ENCODE measurements at places on chromosomes 3 and 15.

DNA sequence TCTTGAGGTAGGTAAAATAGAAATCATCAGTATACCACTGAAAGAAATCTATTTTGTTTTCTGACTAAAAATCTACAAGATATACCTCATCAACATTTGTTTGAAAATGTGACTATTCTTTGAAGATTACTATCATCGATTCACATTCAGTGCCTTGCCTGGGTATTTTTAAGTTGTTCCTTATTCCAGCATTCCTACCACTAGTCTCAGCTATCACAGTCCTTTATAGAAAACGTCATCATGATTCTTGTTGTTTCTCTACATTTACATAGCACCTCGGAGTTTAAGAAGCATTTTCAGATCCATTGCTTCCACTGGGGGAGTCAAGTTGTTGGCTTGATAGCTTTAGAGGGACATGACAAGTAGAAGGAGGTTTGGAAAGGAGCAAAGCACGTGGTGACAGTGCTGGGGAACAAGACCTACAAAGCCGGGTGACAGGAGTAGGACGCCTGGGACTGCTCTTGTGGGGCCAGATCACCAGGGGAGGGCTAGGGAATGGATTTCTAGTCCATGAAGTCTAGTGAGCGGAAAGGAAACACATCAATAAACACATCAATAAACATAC lies 61.5 kb downstream of the HES1 start:
- no peak for DNase-seq

DNA sequence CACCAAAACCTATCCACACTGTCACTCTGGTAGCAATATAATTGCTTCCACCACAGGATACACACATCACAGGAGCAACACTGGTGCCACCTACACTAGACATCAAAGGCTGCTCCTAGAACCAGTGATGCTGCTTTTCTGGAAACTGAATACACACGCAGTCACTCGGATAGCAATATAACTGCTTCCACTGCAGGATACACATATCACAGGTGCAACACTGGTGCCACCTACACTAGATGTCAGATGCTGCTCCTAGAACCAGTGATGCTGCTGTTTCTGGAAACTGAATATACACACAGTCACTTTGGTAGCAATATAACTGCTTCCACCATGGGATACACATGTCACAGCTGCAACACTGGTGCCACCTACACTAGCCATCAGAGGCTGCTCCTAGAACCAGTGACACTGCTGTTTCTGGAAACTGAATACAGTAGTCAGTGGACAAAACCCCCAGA lies 6.9 kb upstream of the TNFSF10 start:
- DNase-seq, result no peak

- no peak for DNase-seq
Observed at GRCh38 chr3:189908646-189909045, 212.1 kb downstream of the P3H2 start.

DNA sequence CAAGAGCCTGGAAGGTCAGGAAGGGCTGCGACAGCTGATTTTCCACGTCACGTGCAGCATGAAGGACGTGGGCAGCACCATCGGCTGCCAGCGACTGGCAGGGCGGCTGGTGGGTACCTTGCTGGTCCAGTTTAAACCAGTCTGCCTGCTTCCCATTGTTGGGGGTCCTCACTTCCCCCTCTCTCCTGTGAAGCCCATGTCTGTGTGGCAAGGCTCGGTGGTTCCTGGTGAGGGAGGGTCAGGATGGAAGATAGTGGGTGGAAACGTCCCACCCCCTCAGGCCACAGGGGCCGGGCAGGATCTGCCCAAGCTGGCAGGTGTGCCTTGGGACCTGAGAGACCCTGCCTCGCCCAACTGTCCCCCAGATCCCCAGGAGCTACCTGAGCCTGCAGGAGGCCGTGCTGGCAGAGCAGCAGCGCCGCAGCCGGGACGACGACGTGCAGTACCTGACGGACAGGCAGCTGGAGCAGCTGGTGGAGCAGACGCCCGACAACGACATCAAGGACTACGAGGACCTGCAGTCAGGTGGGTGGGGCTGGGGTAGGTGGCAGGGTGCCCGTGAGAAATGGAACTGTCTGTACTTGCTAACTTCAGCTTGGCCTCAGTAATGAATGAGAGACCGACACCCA lies 108.2 kb downstream of the LRRK1 start:
- peak; percentile 9 for DNase-seq

GRCh38 chr3:63976161-63976871 lies 47.0 kb downstream of the PSMD6 start:
- no peak for DNase-seq

DNA sequence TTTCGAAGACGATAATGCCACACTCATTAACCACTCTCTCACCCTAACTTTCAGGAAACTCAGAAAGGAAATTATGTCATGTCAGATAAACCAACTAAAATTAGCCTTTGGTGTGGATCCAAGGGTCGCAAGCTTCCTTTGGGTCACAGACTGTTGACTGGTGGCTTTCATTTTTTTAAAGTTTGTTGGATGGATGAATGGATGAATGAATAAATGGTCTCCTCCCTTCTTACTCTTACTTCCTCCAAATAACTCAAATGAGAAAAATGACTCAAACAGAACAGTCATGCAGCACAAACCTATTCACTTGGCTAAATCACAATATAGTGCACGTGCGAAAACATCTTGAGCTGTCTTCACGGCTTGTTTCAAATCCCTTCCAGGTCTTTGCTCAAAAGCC lies 82.9 kb upstream of the HACD2 start:
- no peak for DNase-seq

GRCh38 chr15:37098468-37099318 lies 1.7 kb downstream of the MEIS2 start:
- no peak for DNase-seq

DNA sequence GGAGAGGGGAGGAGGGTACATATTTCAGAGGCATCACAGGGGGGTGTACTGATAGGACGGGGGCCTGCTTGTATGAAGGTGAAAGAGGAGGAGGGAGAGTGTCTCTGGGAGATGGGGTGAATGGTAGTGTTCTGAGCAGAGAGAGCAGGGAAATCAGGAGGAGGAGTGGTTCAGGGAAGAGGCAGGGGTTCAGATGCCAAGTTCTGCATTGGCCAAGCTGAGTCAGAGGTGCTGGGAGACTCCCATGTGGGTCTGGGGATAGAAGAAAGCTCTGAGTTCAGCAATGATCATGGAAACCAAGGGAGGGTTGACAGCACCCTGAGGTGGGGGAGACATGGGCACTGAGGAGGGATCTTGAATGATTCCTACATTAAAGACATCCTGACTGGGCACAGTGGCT lies 3.0 kb downstream of the CYP8B1 start:
- DNase-seq, result no peak

DNA sequence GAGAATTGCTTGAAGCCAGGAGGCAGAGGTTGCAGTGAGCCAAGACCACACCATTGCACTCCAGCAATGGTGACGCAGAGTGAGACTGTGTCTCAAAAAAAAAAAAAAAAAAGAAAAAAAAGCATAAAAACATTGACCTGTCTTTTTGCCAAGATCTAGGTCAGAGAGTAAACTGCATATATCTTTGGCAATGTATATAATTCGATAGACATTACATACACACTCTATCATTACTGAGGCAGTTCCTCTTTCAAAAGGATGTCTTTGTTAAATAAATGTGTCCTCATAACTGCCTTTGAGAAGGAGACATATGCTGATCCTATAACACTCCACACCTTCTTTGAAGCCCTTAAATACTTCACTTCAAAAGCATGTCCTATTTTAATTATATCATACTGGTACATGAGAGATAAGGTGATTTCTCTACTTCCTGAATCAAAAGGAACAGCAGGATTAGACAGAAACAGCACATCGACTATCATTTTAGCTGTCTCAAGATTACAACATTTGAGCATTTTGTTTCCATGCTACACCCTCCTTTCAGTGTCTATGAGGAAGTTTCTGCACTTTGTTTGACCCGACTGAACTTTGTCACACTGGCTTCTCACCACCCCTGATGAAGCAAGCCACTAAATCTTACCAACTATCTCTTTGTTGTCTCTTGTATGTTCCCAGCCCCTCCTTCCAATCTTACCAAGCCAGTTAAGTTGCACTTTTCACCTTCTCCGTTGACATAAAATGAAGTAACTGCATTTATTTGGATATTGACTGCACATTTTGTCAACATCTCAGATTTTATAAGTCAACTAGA lies 335.8 kb downstream of the MECOM start:
- no peak for DNase-seq

- DNase-seq, result no peak
Observed at GRCh38 chr3:116155841-116156240, 289.4 kb downstream of the LSAMP start.

DNA sequence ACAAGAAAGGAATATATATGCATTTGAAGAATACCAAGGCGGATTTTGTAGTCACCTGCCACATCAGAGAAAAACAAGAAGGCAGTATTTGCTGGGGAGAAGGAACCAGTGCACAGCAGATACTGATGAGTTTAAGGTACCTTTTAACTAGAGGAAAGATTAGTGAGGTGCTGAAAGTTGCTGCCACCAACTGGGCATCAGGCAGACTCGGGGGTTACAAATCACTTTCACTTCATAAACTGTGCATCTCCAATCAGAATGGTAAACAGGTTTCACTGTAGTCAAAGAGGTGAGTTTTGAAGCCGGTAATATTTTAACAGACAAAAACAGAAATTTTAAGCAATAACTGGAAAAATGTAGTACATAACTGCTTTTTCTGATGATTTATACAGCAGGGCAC lies 4.1 kb downstream of the FBN1 start:
- no peak for DNase-seq

GRCh38 chr3:37329465-37329864 lies 155.1 kb upstream of the LRRFIP2 start:
- no peak for DNase-seq

DNA sequence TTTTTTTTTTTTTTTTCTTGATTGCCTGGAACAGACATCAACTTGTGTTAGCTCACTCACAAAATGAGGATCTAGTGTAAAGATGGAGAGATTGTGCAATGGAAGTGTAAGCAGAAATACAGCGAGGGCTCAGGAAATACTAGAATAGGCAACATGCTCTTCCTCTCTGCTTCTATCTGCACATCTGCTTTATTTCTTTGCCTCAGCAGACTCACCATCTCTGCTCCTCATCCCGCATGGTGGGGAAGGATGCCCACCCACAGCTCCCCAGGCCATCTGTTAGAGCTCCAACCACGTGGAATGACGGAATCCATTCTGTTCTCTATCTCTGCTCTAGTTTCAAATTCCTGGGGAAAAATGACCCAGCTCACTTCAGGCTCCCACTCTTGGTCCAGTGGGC lies 128.0 kb upstream of the ADAMTS9 start:
- DNase-seq, result no peak

DNA sequence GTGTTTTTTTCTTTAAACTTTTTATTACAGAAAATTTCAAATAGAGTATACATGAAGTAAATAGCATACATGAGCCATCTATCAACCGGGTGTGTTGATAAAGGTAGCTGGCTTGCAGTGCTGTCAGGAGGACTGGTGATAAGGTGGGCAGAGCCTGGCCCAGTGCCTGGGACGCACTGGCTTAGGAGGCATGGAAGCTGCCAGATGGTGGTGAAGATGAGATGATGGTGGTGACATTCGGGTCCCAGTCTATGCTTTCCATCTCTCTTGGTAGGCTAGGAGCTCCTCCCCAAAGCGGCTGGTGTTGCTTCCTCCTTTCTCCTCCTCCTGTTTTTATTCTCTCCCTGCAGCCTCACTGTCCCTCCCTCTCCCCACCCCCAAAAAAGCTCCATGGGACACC lies 101.7 kb downstream of the ADCY5 start:
- DNase-seq, result no peak

- no peak for DNase-seq
Observed at GRCh38 chr3:55556619-55557537, 69.8 kb upstream of the WNT5A start.

DNA sequence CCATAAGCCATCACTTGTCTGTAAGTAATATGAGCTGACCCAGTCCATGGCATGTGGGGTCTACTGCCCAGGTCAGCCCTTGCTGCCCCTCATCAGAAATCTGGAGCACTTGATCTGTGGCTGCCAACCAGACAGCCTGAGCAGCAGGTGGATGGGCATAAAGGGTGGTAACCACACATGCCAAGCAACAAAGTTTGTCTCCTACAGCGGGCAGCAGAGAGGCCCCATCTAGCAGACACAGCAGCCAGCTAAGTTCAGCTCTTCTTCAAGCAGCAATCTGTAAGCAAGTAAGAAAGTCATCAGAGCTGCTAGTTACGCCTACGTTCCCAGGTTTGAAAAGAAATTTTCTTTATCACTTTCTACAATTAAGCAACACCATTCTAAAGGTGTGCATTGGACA lies 27.9 kb downstream of the CHCHD4 start:
- DNase-seq, result no peak

DNA sequence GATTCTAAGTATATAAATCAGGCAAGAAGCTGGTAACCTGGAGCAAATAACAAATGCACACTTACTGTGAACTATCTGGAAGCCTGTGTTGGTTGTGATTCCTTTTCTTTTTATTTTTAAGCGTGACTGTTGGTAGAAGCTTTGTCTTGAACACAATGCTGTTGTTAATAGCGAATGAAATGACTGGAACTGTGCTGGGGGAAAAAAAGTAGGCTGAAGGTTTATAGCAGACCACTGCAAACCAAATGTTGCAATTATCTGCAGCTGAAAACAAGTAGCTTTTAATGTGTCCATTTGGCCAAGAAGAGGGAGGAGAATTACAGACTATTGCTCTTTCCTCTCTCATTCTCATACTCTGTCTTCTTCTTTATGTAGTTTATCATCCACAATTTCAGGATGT lies 184.5 kb upstream of the DNAJC19 start:
- no peak for DNase-seq

DNA sequence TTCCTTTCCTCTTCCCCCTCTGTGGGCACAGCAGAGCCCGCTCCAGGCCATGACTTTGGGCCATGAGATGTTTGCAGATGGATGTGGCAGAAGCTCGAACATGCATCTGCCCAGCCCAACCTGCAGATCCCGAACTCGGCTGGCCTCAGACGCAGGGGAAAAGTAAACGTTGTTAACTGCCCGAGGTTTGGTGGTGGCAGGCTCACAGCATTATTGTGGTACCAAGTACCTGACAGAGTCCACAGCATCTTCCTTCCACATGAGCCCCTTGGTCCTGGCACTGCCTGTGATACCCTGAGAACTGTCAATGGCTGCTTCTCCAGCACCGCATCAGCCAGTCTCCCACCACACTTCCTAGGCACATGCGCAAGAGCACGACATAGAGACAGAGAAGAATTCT lies 424.3 kb downstream of the OCA2 start:
- DNase-seq, result no peak

DNA sequence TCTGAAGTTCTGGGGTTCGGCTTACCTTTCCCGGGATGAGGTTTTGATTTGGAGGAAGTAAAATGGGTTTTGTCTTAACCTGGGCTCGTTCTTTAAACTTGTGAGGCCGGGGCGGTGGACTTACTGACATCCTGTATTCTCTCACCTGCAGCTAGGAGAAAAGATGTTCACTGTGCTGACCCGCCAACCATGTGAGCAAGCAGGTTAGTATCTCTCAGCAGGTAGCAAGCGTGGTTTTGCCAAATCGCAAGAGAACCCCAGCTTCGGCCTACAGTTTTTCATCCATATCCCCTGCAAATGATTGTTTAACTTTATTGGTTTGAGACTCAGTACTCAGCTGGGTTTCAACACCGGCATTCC lies 891 bp downstream of the ENTPD3 start:
- DNase-seq, result no peak

DNA sequence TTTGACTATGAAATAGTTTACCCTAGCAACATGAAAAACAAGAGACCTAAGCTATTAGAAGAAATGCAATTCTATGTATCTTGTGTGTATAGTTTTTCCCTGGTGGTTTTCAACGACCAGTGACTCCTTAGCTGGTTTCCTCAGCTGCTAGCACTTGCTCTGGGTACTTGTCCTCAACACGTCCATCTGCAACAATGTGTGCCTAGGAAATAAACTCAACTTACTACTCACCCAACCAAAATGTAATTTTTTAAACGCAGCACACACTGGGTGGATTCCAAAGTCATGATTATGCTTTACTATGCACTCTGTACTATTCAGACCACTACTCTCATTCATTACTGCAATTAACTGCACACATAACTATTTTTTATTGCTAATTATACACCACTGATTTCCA lies 31.0 kb downstream of the CPA3 start:
- no peak for DNase-seq

Measured in NCI-H187 treated with DMSO at 0.1 percent for 48 hours (cell line).